ENCODE measurements at places on chromosomes 3 and 15.

- DNase-seq, result no peak
Observed at GRCh38 chr3:64251019-64251418, 25.8 kb upstream of the PRICKLE2 start.

GRCh38 chr3:13240928-13241618 is 167.8 kb upstream of the IQSEC1 start:
- DNase-seq, result no peak

- DNase-seq, result no peak
Observed at GRCh38 chr3:194468086-194468485, 18.7 kb downstream of the ATP13A3 start.

- no peak for DNase-seq
Observed at GRCh38 chr3:8497582-8497981, 4.0 kb upstream of the LMCD1 start.

DNA sequence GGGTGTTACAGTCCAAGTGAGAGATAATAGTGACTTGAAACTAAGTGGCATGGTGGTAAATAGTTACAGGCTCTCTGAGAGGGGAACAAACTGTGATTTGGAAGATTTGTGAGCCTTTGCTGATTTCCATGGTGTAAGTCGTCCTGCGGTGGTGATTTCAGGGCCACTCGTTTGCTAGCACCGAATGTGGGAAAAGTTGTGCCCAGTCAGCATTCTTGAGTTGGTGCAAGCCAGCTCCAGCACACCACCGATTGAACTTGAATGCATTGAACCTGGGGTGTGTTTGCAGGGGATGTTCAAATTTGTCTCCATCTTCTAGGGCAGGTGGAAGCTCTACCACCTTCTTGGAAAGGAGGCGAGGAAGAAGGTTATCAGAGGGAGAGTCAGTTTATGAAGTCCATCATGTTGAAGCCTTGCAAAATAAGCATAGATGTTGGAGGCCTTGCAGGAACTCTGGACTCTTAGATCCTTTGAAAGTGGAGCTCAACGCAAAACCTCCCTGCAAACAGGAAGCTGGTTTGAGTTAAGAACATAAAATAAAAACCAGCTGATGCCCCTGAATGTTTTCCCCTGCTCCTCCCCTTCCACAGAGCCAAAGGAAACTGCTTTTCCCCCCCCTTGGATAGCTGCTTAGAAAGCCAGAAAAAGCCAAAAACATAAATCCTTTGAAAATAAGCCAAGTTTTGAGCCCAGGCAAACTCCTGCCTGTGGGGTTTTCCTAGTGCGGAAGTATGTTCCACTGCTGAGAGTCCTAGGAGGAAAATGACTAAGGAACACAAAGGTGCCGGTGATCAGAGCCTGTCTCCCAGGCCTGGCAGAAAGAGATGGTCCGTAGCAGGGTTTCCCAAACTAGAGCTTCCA is 21.9 kb downstream of the MAPKBP1 start:
- no peak for DNase-seq

GRCh38 chr3:105542282-105543019 is 175.7 kb downstream of the ALCAM start:
- DNase-seq, result no peak

DNA sequence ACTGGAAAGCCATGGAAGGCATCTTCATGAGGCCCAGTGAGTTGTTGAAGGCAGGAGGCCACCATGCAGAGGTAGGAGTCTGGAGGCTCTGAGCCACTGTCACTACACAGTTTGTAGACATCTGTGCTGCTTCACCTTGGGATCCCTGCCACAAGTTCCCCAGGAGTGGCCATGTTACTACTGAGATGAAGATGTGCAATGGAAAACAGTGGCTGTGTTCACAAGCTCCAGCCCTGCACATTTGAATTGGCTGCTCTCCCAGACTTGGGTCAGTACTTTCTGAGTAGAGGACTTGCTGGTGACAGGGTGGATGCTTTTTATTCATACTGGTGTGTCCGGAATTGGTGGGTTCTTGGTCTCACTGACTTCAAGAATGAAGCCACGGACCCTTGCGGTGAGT is 86.9 kb upstream of the C15orf39 start:
- no peak for DNase-seq

- DNase-seq, result no peak
Observed at GRCh38 chr3:129897026-129897425, 3.5 kb upstream of the TMCC1 start.

All from brain pericyte (primary cell).